ENCODE measurements at places on chromosomes 1 and 21.

- no peak for DNase-seq
Observed at GRCh38 chr1:15038232-15039016, 115.1 kb upstream of the TMEM51 start.

DNA sequence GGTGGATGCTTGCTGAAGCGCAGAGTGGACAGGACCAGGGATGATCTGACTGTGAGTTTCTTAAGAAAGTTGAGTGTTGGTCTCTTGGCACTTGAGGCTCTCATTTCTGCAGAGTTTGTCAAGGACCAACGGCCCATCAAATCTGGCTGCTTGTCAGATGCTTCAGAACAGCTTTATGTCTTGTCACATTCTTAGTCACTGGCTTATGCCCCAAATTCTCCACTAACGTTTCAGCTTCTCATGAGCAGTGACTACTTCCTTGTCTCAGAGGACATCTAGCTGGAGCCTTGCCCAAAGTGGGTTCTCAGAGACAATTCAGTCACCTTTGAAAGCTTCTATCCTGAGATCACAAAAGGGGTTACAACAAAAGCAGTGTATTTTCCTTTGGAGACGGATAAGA lies 92.3 kb downstream of the ST6GALNAC5 start:
- no peak for DNase-seq

DNA sequence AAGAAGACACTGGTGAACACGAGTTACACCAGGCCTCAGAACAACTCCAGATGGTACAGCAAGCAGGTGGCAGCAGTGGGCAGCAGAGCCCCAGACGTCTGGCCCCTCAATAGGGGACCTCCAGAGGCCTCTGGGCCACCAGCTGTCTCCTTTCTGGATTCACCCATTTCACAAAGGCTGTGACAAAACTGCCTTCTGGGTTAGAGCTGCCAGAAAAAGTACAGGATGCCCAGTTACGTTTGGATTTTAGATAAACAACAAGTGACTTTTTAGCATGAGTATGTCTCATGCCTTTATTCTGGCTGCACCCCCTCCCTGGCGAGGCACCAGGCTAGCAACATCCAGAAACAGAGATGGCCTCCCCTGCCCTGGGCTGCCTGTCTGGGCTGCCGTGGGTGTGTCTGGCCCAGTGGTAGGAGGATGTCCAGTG lies 30.1 kb downstream of the ITPKB start:
- no peak for DNase-seq

DNA sequence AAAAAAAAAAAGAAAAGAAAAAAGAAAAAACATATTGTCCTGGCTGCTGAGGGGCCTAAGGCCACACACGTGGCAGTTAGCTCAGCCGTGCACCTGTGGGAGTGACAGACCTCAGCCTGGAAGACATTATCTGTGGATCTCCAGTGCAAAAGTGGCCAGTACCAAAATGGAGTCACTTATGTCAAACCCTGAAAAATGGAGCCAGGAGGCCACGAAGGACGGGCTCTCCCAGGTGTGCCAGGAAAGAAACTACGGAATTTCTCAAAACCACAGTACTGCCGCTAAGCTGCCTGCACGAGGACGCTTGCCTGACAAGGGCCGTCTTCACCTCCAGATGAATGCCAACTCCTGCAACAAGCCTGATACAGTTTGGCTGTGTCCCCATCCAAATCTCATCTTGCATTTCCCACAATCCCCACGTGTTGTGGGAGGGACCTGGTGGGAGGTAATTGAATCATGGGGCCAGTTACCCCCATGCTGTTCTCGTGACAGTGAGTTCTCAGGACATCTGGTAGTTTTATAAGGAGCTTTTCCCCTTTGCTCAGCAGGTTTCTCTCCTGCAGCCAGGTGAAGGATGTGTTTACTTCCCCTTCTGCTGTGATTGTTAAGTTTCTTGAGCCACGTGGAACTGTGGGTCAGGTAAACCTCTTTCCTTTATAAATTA lies 5.3 kb upstream of the MIB2 start:
- no peak for DNase-seq

DNA sequence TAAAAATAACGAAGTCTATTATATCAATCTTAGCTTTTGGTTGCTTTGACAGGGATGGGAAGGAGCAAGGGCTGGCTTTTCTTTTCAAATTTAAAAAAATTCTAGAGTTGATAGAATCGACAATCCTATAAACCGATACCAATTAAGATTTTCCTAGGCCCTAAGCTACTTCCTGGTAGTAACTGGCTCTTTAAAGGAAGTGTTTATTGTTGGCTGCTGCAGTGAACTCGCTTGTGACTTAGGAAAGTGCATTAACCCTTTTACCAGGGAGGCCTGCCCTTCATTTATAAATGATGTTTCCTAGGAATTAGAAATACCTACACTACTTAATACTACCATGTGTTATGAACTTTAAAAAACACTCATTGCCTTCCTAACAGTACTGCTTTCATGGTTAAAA lies 33.2 kb downstream of the ATP5PF start:
- DNase-seq = no peak

GRCh38 chr1:214441119-214441518 lies 110.3 kb downstream of the PTPN14 start:
- no peak for DNase-seq

GRCh38 chr1:30376054-30376697 lies 347.2 kb downstream of the MATN1 start:
- no peak for DNase-seq

GRCh38 chr1:117732065-117732797 lies 126.4 kb downstream of the TENT5C start:
- DNase-seq = no peak

GRCh38 chr1:83098791-83099190 lies 900.1 kb downstream of the TTLL7 start:
- DNase-seq = no peak

All from activated CD4-positive, alpha-beta T cell treated with anti-CD3 and anti-CD28 coated beads for 1 hour (primary cell).